Hematopoietic multipotent progenitor cell treated with erythropoietin and hydrocortisone succinate and interleukin-3 and kit ligand, for 17 days (in vitro differentiated cells): ENCODE measurements at places on chromosomes 11 and 22.

GRCh38 chr11:77547863-77548551, 41.7 kb upstream of the AQP11 start:
- peak; percentile 47 for DNase-seq

- no peak for DNase-seq
Observed at GRCh38 chr11:14184028-14184940, 174.7 kb downstream of the RRAS2 start.

DNA sequence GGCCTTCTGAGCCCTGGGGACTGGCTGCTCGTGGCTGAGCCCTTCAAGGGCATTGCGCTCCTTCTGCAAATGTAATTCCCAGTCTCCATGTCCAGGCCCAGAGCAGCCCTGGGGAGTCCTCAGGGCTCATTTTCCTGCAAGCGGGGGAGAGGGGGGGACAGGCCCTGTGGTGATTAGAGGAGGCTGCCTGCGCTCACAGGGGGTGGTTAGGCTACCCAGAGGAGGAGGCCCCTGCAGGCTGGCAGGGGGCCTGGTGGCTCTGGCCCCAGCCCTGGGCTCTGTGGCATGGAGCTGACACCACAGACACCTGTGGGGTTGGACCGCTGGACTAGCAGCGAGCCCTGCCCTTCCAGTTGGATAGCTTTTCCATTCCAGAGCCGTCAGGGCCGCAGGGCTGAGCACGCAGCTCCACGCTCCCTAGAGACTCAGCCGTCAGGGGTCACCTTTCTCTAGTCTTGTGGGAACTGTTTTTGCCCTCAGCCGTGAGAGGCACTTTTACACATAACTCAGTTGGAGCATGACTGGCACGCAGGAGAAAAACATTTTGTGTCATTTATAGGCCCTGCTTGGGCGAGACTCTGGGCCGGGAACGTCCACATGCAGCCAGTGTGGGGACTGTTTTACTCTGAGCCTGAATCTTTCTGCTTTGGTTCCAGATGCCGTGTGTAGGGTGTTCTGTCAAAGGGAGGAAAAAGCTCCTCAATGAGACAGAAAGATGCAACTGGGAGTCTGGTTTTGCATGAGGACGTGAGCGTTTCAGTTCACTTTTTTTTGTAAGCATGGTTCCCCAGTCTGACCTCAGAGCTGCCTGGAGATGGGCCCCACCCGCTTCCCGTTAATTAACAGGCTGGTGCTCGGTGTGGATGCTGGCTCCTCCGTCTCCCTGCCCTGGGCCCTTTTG, 58.1 kb downstream of the LRP5 start:
- DNase-seq = no peak

DNA sequence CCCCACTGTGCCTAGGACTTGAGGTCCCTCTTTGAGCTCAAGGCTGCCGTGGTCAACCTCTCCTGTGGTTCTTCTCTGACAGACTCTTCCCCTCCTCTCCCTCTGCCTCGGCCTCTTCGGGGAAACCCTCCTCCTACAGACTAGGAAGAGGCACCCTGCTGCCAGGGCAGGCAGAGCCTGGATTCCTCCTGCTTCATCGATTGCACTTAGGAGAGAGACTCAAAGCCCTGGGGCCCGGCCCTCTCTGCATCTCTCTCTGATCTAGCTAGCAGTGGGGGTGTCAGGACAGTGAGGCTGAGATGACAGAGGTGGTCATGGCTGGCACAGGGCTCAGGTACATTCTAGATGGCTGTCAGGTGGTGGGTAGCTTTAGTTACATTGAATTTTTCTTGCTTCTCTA, 63.6 kb upstream of the EMID1 start:
- DNase-seq = no peak

DNA sequence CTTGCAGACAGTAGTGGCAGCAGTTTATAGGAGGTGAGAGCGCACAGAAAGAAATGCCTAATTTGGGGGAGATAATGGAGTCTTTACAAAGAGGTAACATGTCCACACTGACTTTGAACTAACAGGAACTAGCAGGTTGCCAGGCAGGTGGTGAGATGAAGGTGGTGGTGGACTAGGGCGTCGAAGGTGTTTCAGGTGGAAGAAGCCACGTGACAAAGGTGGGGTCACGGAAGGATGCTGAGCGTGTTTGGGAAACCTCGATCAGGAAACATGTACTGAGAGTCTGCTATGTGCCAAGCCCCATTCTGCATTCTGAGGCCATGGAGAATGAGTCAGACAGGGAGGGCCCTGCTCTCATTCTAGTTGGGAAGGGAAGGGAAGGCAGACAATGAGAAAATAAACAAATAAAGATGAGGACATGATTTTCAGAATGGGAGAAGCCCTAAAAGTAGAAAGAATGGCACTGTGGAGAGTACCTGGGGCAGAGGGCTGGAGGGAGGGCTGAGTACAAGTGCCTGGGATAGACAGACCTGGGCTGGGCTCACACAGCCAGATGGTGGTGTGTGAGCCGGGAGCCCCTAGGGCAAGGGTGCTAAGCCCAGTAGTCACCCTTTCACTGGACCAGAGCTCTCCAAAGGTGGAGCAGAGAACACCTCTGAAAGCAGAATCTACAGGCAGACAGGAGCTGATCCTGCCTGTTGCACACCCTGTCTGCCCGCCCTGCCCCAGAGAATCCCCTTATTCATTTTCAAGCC, 16.2 kb upstream of the NNMT start:
- DNase-seq = no peak

GRCh38 chr11:34750692-34751405, 130.0 kb downstream of the EHF start:
- no peak for DNase-seq

- DNase-seq = peak; percentile 12
Observed at GRCh38 chr11:117919781-117920221, 9.4 kb downstream of the TMPRSS13 start.

- no peak for DNase-seq
Observed at GRCh38 chr11:1102221-1102971, 27.7 kb downstream of the MUC2 start.

DNA sequence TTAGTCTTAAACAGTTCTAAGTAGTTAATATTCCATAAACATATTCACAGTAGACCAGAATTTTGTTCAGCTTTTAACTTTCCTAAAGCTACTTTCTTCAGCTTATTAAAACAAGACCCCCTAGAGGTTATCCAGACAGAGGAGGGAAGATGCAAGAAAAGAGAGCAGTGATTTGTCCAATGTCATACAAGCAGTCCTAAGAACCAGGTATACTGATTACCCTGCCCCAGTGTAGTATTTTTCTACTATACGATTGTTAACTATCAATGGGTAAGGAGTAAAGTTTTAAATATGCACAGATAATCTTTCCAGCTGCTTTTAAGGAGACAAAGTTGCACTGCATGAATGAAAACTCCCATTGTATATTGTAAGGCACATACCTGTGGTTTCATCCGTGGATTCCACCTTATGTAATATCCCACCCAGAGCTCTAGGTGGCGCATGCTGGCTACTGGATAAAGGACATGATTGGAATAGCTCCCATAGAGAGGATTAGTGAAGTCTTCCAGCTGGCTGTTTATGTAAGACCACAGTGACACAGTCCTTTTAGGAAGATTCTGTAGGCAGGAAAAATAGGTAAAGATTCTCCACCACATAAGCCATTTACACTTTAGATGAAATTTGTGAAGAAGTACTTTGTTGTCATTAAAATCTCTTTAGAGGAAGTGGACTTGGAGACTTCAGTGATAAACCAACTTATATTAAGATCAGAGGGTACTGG, 45.6 kb downstream of the CEP57 start:
- DNase-seq = peak; percentile 75

DNA sequence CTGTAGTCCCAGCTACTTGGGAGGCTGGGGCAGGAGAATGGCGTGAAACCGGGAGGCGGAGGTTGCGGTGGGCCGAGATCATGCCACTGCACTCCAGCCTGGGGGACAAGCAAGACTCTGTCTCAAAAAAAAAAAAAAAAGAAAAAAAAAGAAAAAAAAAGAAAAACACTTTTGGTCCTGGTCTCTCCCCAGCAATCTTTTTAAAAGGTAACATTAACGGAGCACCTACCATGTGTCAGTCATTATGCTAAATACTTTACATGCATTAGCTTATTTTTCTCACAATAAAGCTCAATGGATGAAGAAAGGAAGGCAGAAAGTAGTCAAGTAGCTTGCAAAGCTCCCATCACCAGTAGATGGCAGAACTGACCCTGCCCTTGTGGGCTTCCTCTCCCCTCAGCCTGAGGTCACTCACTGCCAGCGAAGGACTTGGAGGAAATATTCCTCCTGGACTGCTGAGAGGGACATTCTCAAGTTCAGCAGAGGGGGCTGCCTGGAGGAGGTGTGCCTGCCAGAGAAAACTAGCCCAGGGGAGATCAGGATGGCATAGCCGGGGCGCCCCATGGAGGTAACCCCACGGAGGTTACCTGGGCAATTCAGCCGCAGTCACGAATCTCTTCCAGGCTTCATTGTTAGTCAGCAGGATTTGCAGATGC, 15.5 kb downstream of the APOL3 start:
- DNase-seq = peak; percentile 70

DNA sequence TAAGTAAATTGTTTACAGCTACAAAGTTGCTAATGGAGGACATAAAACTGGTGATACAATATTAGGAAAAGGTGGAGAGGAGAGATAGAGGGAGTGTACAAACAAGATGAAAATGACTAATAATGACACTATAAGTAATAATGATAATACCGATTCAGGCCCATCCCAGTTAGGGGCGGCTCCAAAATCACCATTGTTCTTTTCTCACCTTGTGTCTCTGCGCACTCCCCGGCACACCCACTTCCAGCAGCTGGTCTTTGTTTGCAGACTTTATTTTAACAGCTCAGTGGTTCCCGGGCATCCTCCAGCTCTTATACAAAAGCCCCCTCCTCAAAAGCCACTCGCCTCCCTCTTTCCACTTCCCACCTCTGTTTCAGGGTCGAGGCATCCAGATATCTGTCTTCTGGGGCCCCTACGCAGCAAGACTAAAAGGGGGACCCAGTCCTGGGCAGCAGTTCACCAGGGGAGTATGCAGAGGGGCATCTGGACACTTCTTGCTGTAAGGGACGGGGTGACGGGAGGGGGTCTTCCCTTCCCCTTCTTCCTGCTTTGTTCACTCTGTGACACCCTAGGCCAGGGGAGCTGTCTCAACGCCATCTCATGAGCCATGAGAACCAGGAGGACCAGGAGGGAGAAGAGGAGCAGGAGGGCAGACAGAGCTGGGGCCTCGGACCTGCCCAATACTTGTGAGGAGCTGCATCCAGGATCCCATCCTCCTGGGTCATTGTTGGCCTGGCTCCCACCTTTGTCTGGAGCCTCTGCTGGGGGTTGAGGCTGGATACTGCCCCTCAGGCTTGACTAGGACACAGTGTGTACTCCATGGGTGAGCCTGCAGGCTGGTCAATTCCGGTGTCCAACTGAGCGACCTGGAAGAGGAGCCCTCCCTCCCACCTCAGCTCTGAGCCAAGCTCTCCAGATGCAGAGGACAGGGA, 2.7 kb downstream of the APOL2 start:
- no peak for DNase-seq
